ENCODE measurements at places on chromosomes 2 and 18.

GRCh38 chr2:165074884-165075283 lies 119.6 kb upstream of the SLC38A11 start:
- DNase-seq = no peak

GRCh38 chr2:107072150-107072940 lies 186.4 kb upstream of the ST6GAL2 start:
- no peak for DNase-seq

DNA sequence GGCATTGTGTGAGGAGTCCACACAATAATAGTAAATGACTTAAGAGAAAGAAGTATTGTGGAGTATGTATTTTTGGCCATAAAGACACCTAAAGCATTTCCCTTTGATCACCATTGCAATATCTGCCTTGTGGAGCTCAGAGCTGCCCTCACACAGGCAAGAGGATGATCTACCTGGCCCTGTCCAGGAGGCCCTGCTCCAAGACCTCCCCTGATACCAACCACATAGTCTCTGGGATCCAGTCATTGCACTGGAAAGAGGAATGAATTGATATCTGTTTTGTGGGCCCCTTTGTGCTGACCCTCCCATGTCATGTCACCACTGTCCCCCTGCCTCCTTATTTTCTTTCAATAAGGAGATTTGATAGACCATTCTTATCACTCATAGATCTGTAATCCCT lies 430.6 kb upstream of the TNP1 start:
- DNase-seq = no peak

GRCh38 chr2:241465543-241465942 lies 42.8 kb downstream of the STK25 start:
- no peak for DNase-seq

DNA sequence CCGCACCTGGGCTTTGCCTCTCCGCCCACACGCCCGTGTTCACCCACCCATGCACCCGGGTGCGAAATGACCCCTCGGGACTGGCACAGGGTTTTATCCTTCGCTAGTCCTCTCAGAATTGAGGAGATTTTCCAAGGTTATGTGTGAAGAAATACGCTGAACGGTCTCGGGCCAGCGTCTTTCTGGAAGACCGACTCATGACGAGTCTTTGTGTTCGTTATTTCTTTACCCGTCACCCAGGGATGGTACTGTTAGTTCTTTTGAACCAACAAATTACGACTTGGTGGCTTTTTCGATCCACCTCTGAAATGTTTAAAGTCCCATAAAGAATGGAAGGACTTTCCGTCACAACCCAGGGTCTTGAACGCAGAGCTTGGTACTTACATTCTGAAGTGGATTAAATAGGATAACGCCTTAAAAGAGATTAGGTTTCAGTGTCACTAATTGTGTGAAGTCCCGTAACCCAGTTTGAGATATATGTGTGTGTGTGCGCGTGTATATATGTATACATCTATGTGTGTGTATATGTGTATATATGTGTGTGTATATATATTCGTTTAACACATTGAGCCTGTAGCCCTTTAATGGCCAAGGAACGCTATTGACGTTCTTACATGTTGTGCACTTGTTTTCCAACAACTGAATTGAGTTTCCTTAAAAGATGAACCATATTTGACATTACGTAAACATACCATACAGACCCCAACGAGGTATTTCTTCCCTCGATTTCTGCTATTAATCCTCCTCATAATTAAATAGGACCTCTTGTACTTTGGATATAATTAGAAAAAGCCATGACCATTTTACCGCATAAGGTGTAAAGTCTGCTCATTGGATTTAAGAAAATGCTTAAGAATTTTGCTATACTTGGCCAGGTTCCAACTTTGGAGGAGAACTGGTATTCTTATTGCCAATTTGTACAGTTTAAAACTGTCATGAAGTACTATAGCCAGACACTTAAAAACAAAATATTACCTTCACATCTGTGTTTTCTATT lies 889 bp downstream of the ZC3H15 start:
- DNase-seq = peak; percentile 8

Data from HCEC 1CT (cell line).